ENCODE measurements at places on chromosomes 5 and 9.

DNA sequence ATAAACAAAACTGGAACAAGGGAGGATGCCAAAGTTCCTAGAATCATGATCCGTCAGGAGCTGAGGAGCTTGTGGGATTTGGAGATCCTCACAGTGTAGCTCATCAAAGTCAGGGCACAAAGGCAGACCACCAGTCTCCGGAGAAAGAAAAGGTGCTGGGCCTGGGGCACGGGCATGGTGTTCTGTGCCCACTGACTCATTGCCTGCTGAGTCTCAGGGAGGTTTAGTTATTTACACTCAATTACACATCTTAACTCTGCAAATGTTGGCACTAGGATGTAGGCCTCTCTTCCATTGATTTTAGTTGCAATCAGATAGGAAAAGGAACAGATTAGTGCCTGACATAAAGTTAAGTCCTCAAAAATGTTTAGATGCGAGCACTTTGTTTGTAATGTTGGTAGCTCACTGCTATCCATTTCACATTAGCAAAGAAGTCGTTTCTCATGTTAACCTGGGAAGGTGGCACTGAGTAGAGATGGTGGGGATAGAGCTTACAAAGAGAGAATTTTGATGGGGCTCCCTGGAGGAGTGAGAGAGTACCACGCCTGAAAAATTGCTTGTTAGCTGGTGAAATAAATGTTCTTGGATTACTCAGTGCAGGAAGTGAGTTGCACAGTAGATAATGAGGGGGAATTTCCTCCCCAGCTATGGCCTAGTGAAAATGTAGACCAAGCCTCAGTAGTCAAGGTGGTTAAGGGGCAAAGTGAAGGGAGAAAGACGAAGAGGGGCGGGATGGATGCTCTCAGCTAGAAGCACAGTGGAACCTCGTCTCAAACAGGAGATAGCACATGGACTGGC, 109.5 kb upstream of the CD180 start:
- DNase-seq = no peak

DNA sequence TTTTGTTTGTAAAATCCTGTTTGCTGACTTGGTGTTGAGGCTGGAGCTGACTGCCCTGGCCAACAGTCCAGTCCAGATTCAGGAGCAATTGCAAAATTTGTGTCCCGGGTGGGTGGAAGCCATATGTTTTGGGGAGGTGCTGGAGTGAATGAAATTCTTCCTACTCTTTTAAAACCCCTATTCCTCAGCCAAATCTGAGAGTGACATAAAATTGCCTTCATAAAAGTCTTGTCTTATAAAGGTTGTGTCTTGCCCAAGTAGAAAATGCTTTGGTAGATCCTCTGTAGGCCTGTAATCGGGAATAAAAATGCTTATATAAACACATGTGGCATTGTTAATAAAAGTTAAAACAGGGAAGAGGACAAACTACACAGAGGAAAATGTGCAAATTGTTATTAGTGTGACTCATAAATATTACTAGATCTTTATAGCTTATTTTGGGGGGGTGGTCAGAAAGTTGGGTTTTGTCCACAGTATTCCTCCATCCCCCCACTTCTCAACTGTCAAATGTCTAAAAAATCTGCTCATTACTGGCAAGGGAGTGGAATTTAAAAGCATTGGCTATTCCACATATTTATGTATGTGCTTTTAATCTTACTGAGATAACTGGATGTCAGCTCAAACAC, 45.6 kb downstream of the NNT start:
- DNase-seq = no peak

DNA sequence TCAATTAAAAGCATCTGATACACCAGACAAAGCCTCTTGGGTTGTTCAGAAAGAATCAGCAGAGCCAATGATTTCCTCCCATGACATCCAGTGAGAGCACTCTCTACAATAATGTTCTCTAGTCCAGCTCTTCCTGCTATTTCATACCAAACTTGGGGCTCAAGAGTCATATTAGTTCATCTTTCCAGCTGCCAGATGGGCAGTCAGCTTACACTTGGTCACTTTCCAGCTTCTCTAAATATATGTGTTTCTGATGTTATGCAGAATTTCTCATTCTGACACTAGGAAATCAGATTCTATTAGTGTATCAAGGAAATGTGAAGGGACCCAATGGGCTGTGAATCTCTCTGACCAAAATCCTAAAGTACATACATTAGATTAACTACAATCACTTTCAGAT, 148.9 kb downstream of the ENC1 start:
- DNase-seq = no peak

GRCh38 chr5:164296603-164297080, 791.2 kb downstream of the MAT2B start:
- DNase-seq = no peak

DNA sequence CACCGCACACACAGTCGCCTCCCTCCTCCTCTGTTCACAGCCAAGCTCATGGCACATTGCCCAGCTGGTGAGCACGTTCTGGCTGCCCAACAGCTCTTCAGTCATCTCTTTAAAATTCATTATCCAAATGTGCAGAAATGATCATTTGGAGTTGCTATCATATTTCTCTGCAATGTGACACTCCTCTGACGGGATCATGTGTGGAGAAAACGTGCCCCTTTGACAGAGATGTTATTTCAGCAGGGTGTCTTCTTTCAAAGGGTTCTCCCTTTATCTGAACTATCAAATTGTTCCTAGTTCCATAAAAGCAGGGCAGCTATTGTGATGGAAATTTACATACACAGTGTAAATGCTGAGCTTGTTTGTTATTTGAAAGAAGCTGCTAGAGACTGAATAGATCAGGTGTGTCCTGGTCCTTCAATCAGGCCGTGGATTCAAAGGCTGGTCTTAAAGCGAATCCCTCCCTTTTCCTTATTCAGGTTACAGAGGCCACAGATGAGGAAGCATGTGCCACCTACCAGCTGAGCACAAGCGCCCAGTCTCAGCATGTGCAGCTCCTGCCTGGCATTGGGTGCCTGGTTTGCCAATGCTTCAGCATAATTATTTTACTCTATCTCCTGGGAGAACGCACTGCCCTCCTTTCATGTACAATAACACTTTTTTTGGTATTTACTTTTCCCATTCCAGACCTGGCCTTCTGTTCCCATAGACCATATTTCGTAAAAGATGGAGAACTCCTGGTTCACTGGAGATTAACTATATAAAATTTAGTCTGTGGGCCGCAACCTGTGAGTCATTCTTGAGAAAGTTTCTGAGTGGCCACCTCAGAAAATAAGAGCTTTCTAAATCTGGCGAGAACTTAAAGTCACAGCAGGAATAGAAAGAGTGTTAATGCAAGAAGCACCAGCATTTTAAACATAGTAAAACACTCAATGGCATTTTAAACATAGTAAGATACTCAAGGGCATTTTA, 433.7 kb downstream of the ENC1 start:
- DNase-seq = peak; percentile 97

- no peak for DNase-seq
Measured at GRCh38 chr5:169777159-169777558, 140.1 kb downstream of the DOCK2 start.

DNA sequence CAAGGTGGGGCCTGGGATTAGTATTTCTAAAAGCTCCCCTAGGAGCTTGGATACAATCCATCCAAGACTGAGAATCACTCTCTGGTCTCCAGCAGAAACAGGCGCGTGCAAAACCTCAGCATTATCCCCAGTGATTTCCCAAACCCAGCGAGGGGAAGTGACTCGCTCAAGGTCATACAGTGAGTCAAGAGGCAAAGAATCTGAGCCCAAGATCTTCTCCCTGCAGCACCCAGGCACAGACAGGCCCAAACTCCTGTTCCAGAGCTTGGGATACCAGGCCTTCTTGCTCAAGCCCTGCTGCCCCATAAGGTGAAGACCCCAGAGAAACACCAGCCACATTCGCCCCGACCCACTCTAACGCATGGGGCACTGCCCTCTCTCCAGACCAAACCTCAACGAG, 33.2 kb downstream of the SHB start:
- DNase-seq = no peak

- DNase-seq = peak; percentile 84
Measured at GRCh38 chr5:143108498-143109128, 294.9 kb downstream of the NR3C1 start.

DNA sequence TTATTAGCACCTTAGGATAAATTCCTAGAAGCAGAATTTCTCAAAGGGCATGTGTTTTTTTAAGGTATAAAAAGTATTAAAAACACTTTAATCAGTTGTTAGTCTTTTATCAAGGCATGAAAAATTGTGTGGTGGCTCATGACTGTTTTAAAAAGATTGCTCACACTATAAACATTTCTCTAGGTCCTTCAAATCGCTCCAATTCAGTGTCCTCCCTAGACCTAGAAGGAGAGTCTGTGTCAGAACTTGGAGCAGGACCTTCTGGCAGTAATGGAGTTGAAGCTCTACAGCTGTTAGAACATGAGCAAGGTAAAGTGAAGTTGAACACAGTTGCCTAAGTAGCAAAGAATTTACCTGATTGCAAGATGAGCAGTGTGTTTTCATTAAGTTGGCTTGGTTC, 62.0 kb downstream of the GAPVD1 start:
- DNase-seq = no peak

GRCh38 chr9:129245276-129245675, 67.2 kb upstream of the IER5L start:
- DNase-seq = no peak

DNA sequence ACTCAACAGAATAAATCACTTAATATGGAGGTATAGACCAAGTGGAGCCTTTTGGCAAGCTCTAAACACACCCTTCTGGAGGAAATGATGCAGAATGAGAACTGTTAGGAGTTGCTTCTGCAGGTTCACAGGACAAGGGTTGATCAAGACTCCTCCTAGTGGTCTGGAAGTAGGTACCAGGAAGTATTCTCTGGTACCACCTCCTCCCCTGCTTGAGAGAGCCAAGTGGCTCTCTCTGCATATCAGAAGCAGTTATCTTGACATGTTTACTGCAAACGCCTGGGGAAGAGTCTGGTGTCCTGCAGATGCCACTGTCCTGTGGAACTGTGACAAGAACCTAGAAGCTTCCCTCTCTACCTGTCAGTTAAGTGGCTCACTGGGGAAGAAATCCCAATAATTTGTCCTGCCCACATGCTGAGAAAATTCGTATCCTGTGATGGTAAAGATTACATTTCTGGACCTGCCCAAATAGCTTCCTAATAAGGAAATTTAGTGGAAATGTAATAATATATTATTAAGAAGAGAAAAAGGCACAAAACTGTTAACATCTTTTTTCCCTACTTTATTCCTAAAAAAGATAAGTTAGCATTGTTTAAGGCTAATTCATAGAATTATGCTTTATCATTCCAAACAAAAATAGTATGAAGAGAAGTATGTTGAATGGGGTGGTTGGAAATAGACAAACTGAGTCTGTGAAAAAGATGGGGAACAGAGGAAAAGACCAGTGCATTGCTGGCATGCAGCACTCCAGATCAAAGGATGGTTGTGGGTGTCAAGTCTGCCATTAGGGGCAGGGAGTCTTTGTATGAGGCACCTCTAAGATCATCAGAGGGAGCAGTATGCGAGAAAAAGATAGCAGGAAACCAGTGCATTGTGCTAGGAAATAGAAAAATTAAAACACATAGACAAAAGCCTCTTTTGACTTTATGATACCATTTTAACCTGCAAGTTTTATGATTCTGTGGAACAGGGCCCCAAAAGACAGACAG, 118.8 kb downstream of the CDC42SE2 start:
- peak; percentile 14 for DNase-seq

GRCh38 chr9:131099102-131099606, 2.8 kb downstream of the AIF1L start:
- no peak for DNase-seq

- no peak for DNase-seq
Measured at GRCh38 chr9:28929433-28929832, 1356.2 kb upstream of the C9orf72 start.

DNA sequence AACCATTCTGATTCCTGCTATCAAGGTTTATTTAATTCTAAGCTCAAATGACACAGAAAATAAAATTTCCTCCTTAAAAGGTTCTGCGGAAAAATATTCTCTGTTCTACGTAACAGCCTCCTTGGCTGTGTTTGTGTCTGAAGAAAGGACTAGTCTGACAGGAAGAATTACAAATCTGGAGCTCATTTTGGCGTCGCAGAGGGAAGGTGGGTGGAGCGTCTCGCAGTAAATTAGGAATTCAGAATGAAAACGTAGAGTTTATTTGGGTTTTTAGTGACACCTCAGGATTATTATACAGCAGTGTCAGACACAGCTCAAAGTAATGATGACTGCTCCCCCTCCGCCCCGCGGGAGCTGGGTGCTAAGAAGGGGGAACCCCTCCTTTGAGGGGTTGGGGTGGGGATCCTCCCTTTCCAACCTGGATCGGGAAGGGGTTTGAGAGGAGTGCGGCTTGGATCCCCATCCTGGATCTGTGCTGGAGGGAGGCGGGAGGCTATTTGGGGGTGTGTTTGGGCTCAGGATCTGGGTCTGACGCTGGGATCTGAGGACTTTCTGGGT, 933 bp upstream of the TGFBR1 start:
- no peak for DNase-seq

DNA sequence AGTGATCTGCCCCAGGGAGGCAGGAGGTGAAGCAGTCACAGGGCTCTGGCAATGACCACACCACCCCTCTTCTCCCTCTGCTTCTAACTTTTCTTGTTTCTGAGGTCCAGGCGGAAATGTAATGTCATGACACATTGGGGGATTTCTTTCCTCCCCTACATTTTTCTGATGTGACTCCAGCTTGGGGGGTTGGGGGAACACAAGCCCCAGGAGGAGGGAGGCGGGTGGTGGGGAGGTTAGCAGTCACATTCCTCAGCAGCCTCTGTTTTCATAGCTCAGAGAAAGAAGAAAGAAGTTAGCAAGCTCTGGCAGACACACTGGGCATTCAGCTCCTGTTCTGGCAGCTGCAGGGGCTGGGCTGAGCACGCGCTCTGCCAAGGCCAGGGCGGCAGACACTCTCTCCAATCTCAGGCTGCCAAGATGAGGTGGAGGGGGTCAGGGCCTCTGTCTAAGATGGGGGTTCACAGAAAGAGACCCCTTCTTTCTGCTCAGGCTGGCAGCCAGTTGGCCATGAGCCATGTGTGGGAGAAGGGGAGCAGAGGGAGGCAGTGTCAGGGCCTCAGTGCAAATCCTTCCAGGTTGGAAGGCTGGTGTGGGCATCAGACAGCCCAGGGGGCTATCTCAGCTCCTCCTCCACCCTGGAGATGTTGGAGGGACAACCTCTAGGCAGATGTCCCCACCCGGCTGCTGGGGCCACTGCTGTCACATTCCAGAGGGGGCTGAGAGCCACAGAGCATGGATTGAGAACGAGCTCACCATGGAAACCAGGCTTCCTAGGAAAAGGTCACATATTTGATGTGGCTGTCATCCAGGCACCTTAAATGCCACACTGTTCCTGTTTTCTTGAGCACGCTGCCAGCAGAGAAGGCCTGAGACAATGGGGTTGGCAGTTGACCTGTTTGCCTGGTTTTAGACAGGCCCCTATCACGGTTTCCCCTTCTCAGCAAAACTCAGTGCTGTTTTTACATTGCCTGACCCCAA, 20.1 kb upstream of the PFDN1 start:
- peak; percentile 62 for DNase-seq

Data from NCI-H1092 treated with DMSO at 0.1 percent for 48 hours (cell line).